Kidney (tissue), 22 donors: ENCODE measurements at places on chromosomes 11 and 22.
A peak's percentile ranks its signal among the peaks of the same experiment; 100 is the strongest.

- H3K4me3 ChIP-seq = no peak overlapping the region
- H3K36me3 ChIP-seq = no peaks in the 10 kb centered on the region
- no peak overlapping the region for H3K27ac ChIP-seq
- peak; percentile 46 for DNase-seq
- H3K27me3 ChIP-seq = no peaks in the 10 kb centered on the region
Measured at GRCh38 chr11:27028561-27028965, 12.1 kb upstream of the BBOX1 start.

GRCh38 chr11:115676206-115676605 is 172.0 kb upstream of the CADM1 start:
- H3K4me1 ChIP-seq = no peaks in the 10 kb centered on the region
- no peaks in the 10 kb centered on the region for H3K36me3 ChIP-seq
- DNase-seq = peak; percentile 76
- H3K27me3 ChIP-seq = no peaks in the 10 kb centered on the region

- peaks cover 14% of the 10 kb centered on the region for H3K4me1 ChIP-seq
- H3K4me3 ChIP-seq = no peak overlapping the region
- no peaks in the 10 kb centered on the region for H3K27me3 ChIP-seq
Measured at GRCh38 chr11:102446606-102447005, 6.0 kb downstream of the TMEM123 start.

DNA sequence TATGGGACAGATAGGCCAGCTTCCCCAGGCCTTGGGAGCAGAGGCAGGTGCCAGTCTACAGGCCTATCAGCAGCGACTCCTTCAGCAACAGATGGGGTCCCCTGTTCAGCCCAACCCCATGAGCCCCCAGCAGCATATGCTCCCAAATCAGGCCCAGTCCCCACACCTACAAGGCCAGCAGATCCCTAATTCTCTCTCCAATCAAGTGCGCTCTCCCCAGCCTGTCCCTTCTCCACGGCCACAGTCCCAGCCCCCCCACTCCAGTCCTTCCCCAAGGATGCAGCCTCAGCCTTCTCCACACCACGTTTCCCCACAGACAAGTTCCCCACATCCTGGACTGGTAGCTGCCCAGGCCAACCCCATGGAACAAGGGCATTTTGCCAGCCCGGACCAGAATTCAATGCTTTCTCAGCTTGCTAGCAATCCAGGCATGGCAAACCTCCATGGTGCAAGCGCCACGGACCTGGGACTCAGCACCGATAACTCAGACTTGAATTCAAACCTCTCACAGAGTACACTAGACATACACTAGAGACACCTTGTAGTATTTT is 26.6 kb upstream of the L3MBTL2 start:
- no peak overlapping the region for H3K4me3 ChIP-seq
- peaks cover 4% of the 10 kb centered on the region for H3K36me3 ChIP-seq
- no peak for DNase-seq
- no peaks in the 10 kb centered on the region for H3K27me3 ChIP-seq
- no peak overlapping the region for H3K27ac ChIP-seq

DNA sequence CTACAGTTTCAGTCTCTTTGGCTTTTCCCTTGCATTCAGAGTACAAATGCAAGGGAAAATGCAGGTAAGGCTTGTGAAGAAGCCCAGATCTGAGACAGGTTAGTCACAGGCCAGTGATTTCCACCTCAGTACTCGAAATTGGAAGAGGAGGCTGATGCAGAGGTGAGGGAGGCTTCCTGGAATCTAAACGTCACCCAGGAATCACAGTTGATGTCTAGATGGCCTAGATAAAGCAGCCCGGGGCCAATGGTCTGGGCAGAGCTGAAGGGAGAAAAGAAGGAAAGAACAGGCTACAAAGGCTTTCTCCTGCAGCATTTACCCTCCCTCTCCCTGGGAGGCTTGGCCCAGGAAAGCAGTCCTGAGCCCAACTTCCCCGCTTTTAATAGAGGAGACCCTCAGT is 8.5 kb downstream of the TRIM6 start:
- H3K27ac ChIP-seq = no peak overlapping the region
- H3K36me3 ChIP-seq = peaks cover 5% of the 10 kb centered on the region
- H3K4me1 ChIP-seq = no peaks in the 10 kb centered on the region
- no peak for DNase-seq
- H3K27me3 ChIP-seq = no peaks in the 10 kb centered on the region

GRCh38 chr22:17795661-17796548 is 21.6 kb upstream of the BID start:
- no peaks in the 10 kb centered on the region for H3K36me3 ChIP-seq
- H3K4me1 ChIP-seq = peaks cover 11% of the 10 kb centered on the region
- H3K27ac ChIP-seq = no peak overlapping the region
- H3K4me3 ChIP-seq = no peak overlapping the region
